ENCODE measurements at places on chromosomes 7 and 10.

GRCh38 chr7:33062023-33062781, at the start of gene NT5C3A:
TSS of gene NT5C3A (minus strand) at chr7:33062776. CDS start at chr7:33062705, 71 bp downstream.
- DNase-seq = peak; percentile 38

DNA sequence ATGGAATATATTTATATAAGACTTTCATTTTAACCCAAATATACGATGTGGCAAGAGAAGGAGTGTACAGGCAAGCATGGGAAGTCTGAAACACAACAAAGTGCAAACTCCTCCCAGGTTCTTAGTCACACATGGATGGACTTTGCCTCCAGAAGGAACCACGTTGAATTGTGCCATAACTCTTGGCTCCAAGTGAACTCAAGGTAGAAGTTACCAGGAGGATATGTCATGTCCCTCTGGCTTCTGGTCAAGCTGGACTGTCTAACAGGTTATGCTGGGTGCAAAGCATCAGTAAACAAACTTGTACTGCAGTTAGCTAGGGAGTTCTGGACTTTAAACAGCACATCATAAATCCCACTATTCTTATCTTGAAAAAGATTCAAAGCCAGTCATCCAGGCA, 328.3 kb upstream of the TEX47 start:
- no peak for DNase-seq

DNA sequence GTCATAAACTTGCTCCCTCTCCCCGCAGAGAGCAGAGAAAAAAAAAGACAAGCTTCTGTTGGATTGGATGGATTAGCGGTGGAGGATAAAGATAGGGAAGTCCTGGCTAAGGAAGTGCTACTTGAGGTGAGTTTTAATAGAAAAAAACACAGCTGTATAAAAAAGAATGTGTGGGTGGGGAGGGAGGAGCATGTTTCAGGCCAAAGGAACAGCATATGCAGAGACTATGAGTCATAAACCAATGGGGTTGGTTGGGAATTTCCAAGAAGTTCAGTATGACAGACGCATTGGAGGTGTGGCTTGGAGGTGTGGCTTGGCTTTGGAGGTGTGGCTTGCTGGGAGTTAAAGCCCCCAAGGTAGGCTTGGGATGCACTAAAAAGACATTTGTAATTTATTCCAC, 103.0 kb upstream of the LSM8 start:
- DNase-seq = peak; percentile 23

GRCh38 chr10:91347529-91347928, 62.6 kb upstream of the HECTD2 start:
- DNase-seq = no peak

DNA sequence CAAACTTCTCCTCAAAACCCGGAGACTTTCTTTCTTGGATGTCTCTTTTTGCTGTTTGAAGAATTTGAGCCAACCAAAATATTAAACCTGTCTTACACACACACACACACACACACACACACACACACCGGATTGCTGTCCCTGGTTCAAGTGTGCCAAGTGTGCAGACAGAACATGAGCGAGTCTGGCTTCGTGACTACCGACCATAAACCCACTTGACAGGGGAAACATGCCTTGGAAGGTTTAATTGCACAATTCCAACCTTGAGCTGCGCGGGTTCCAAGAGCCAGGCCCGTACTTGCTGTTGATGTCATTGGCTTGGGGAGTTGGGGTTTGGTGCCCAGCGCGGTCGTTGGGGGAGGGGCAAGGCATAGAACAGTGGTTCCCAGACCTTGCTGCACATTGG, 1.7 kb downstream of the EGFR start:
- DNase-seq = no peak

GRCh38 chr7:103446049-103446520, at the start of gene SLC26A5:
TSS of gene SLC26A5 (minus strand) at chr7:103446207. CDS start at chr7:103421514, 24,693 bp downstream.
- no peak for DNase-seq

GRCh38 chr7:128323459-128324367, 20.0 kb downstream of the RBM28 start:
- no peak for DNase-seq

DNA sequence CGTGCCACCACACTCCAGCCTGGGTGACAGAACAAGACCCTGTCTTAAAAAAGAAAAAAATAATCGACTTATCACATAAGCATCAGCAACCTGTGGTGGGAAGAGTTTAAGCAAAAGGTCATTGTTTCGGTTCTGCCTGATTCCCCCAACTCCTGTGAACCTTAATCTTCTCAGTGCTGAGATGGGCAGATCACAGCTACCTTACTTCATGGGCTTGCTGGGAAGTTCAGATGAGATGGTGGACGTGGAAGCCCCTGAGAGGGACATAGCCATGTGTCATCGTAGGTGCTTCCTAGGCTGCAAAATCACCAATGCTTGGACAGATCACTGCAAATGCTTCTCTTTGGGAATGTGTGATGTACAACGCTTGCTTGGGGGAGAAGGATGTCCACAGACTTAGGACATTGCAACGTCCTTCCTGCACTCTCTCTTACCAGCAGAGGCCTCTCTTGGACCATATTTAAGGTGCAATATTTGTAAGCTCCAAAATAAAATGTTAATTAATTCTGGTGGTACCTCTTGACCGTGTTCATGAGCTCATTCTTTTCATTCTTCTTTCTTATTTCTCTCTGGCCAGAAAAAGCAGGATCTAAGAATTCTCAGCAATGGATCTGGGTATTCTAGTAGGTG, 8.6 kb downstream of the GJD4 start:
- no peak for DNase-seq

DNA sequence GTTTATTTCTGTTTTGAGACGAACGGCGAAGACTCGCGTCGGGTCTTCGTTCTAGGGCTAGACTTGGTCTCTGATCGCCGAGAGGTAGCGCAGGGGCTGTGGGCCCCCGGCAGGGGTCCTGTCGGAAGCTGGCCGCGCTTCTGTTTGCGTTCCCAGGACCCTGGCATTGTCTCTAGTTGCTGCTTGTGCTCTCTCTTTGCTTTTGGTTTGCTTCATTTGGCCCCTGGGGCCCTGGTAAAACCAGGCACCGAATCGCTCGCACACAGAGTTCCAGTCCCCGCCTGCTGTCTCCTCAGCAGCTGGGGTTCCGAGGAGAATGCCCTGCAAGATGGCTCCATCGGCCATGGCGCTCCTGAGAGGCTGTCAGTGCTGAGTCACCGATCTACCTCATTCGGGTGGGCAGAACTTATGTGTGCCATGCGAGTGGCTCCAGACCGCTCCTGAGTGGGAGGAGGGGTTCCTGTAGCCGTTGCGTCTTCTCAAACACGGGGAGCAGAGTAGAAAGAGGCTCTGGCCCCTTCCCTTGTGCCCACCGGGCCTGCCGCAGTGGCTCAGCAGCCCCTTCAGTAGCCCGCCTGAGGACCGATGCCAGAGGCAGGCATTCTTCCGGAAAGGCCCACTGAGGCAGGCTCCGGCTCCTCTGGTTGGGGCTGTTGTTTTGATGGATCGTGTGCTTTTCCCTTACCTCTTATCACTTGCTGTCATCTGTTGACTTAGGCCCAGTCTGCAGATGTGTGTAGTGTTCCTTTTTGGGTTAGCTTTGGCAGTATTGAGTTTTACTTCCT, 826 bp downstream of the CHPF2 start:
- DNase-seq = peak; percentile 78

- DNase-seq = peak; percentile 59
Measured at GRCh38 chr7:142784716-142785115, 13.9 kb downstream of the PRSS2 start.
